ENCODE measurements at places on chromosomes 6 and 20.

- DNase-seq: no peak
These were observed 3.6 kb downstream of the BPIFA1 start for GRCh38 chr20:33239418-33239817.

- DNase-seq: no peak
These were observed 122.6 kb upstream of the NOX3 start for GRCh38 chr6:155578251-155578650.

DNA sequence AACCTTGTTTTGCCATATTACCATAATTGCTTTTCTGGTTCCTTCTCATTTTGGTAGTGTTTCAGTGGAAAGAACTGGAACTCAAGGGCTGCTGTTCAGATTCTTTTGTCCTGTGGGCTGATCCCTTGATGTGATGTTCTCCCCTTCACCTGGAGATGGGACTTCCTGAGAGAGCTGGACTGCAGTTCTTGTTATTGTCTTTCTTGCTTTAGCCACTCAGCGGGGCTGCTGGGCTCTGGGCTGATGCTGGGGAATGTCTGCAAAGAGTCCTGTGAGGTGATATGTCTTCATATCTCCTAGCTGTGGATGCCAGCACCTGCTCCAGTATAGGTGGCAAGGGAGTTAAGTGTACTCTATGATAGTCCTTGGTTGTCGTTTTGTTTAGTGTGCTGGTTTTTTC is 79.0 kb downstream of the BCKDHB start:
- DNase-seq: no peak

DNA sequence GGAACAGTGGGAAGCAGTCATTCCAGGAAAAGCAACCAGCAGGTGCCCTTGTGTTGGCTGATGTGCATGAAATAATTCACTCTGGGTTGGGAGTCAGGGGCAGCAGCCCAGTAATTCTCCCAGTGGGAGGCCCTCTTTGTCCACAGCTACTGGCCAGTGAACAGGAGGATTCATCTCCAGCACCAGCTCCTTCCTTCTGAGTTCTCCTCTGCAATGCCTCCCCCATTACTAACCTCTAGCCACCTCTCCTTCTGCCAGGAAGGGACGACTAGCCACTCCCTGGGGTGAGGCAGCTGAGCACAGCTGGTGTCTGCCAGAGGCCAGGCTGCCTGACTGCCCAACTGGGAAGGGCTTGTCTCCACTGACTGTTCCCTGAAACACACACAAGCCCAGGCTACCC is 12.5 kb upstream of the R3HDML start:
- DNase-seq: no peak

DNA sequence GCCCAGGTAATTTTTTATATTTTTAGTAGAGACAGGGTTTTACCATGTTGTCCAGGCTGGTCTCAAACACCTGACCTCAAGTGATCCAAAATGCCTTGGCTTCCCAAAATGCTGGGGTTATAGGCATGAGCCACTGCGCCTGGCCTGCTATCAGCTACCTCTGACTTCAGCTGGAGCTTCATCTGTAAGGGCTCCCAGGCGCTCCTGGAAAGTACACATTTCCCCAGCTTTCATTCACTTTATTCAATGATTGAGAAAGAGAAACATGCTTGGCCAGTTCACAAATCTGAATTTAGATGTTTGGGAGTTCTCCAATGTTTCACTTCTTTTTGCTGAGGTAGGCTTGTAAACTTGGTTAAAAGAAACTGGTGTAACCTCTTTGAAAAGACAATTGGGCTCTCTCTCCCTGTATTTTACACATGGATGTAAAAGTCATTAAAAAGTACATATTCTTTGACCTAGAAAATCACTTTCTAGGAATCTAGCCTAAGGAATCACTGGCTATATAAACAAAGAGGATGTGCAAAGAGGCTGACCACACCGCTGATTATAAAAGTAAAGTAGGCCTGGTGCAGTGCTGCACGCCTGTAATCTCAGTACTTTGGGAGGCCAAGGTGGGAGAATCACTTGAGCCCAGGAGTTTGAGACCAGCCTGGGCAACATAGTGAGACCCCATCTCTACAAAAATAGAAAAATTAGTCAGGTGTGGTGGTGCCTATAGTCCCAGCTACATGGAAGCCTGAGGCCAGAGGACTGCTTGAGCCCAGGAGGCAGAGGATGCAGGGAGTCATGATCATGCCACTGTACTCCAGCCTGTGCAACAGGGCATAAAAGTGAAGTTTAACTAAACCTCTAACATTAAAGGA is 128.9 kb downstream of the BACH2 start:
- DNase-seq: no peak

Measured in inflammatory macrophage (primary cell).